ENCODE measurements at places on chromosomes 6 and 20. TPM values are rescaled to one million over a fixed set of nuclear protein-coding genes. Genes with fewer than 3 reads are reported as not detected.
A peak's percentile ranks its signal among the peaks of the same experiment; 100 is the strongest.

DNA sequence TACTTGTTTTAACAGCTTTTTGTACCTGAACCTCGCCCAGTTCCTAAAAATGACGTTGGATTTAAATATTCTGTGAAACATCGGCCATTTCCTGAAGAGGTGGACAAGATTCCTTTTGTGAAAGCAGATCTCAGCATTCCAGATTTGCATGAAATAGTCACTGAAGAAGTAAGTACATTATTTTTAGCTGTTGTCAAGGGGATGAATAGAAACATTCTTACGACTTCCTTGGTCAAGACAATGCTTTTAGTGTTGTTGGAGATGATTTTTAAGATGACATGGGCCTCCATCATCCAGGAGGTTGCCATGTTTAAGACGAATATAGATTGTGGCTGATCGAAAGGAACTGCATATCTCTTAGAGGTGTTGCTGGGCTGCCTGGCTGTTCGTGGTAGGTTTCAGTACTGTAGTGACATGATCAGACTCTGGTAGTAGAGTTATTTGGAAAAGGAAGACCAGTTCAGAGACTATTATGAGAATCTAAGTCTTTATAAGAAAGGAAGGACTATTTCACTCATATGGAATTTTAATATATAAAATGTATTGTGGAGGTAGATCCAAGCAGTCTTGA is 29.9 kb upstream of the ADIG start:
- no peak overlapping the region for H3K4me3 ChIP-seq
- H3K27me3 ChIP-seq, result no peaks in the 10 kb centered on the region
- no peak overlapping the region for H3K27ac ChIP-seq

DNA sequence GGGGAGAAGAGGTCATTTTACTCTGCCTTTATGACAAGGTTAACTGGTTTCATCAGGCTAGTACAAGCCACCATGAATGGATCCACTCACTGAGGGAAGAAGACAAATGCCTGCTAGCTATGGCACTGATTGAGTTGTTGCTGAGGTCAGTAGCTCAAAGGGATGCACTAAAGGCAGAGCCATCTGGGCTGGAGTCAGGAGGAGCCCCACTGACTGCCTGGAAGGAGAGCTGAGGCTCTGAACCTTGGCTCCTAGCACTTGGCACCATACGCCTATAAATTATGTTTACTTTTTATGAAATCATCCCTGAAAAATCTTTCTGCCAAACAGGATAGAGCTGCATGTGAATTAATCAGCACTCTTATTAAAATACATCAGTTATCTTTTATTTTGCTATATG is 104.6 kb downstream of the DTD1 start:
- H3K36me3 ChIP-seq, result no peaks in the 10 kb centered on the region
- H3K27me3 ChIP-seq, result no peaks in the 10 kb centered on the region

The SNTA1 gene
- 26.8 TPM for total RNA-seq

DNA sequence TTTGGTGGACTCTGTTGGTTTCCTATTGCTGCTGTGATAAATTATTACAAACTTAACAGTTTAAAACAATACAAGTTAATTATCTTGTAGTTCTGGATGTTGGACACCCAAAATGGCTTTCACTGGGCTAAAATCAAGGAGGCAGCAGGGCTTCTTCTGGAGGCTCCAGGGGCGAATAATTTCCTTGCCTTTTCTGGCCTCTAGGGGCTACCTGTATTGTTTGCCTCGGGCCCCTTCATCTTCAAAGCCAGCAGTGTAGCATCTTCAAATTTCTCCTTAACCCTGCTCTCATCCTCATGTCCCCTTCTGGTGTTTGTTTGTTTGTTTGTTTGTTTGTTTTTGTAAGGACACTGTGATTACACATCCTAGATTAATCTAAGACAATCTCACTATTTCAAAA is 60.5 kb upstream of the ANKEF1 start:
- DNase-seq, result no peak
- H3K27ac ChIP-seq, result no peak overlapping the region
- H3K4me1 ChIP-seq, result no peaks in the 10 kb centered on the region
- H3K36me3 ChIP-seq, result no peaks in the 10 kb centered on the region
- H3K27me3 ChIP-seq, result no peaks in the 10 kb centered on the region

The GPX5 gene
- not detected for total RNA-seq

GRCh38 chr6:20572288-20572687 is 38.0 kb downstream of the CDKAL1 start:
- no peaks in the 10 kb centered on the region for H3K27me3 ChIP-seq
- DNase-seq, result no peak
- H3K27ac ChIP-seq, result no peak overlapping the region
- H3K4me1 ChIP-seq, result no peaks in the 10 kb centered on the region
- H3K4me3 ChIP-seq, result no peak overlapping the region

GRCh38 chr6:65531533-65531932 is 175.5 kb downstream of the EYS start:
- H3K27me3 ChIP-seq, result no peaks in the 10 kb centered on the region
- no peak overlapping the region for H3K4me3 ChIP-seq
- H3K4me1 ChIP-seq, result no peaks in the 10 kb centered on the region
- no peaks in the 10 kb centered on the region for H3K36me3 ChIP-seq

DNA sequence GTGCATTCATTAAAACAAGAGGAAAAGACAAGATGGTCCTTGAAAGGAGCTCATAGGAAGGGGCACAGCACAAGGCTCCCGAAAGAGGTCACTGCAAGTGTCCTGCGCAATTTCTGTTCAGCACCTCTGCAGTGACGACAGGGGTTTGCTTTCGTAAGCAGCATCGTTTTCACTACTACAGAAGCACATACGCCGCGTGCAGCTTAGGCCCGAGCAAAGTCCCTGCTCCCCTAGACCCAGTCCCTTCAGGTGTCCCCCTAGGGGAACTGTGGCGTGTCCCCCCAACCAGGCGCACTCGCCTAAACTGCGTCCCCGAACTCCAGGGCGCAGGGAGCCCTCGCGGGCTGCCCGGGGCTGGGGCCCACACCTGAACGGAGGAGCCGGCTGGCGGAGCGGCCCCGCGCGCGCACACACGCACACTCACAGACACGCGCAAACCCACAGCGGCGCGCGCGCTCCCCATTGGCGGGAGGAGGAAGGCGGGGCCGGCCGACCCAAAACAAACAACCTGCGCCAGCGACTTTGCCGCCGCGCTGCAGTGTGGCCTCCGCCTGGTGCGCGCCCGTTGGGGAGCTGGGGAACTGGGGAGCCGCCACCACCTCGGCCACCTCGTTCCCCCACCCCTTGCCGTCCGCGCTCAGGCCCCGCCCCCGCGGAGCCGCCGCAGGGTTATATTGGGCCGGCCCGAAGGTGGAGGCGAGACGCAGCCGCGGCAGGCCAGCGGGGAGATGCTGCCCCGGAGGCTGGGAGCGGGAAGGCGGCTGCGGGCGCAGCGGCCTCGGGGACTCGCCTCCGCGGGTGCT is at the start of gene FOXQ1:
Gene FOXQ1 (plus strand): TSS at position 699 of the 803 bp plus-strand sequence. CDS start 607 bp downstream, outside the sequence.
- H3K27me3 ChIP-seq, result no peaks in the 10 kb centered on the region
- no peak for DNase-seq
- H3K27ac ChIP-seq, result no peak within 1 kb of the TSS
- H3K4me3 ChIP-seq, result peak within 1 kb of the TSS; percentile 3
- no peaks in the 10 kb centered on the region for H3K36me3 ChIP-seq

- DNase-seq, result no peak
- no peak overlapping the region for H3K27ac ChIP-seq
- H3K4me1 ChIP-seq, result no peaks in the 10 kb centered on the region
- no peaks in the 10 kb centered on the region for H3K36me3 ChIP-seq
- H3K4me3 ChIP-seq, result no peak overlapping the region
These were observed 29.2 kb downstream of the GOPC start for GRCh38 chr6:117573006-117573680.

The IP6K3 gene
- total RNA-seq, result 5.5 TPM

DNA sequence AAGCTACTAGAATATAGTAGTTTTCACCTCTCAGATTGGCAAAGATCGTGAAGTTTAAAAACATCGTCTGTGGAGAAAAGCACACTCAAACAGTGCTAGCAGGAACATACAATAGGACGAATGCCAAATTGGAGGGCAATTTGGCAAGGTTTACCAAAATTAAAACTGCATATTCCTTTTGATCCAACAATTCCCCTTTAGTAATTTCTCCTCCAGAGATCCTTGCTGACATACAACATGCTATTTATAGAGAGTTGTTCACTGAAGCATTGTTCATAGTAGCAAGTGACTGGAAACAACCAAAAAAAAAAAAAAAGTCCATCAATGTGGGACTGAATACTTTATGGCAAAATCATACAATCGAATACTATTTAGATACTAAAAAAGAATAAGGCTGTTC is 202.2 kb downstream of the ATXN1 start:
- no peaks in the 10 kb centered on the region for H3K36me3 ChIP-seq
- H3K27me3 ChIP-seq, result no peaks in the 10 kb centered on the region
- no peaks in the 10 kb centered on the region for H3K4me1 ChIP-seq
- H3K27ac ChIP-seq, result peak overlapping the region; percentile 48
- no peak for DNase-seq

The RIMS1 gene
- 0.88 TPM for total RNA-seq

The DLGAP4 gene
- 38.6 TPM for total RNA-seq

GRCh38 chr6:7153789-7154188 is 46.0 kb downstream of the RREB1 start:
- H3K4me1 ChIP-seq, result no peaks in the 10 kb centered on the region
- no peak overlapping the region for H3K27ac ChIP-seq
- no peaks in the 10 kb centered on the region for H3K27me3 ChIP-seq

The GINM1 gene
- total RNA-seq, result 69.1 TPM

The FOXC1 gene
- 1.8 TPM for total RNA-seq

DNA sequence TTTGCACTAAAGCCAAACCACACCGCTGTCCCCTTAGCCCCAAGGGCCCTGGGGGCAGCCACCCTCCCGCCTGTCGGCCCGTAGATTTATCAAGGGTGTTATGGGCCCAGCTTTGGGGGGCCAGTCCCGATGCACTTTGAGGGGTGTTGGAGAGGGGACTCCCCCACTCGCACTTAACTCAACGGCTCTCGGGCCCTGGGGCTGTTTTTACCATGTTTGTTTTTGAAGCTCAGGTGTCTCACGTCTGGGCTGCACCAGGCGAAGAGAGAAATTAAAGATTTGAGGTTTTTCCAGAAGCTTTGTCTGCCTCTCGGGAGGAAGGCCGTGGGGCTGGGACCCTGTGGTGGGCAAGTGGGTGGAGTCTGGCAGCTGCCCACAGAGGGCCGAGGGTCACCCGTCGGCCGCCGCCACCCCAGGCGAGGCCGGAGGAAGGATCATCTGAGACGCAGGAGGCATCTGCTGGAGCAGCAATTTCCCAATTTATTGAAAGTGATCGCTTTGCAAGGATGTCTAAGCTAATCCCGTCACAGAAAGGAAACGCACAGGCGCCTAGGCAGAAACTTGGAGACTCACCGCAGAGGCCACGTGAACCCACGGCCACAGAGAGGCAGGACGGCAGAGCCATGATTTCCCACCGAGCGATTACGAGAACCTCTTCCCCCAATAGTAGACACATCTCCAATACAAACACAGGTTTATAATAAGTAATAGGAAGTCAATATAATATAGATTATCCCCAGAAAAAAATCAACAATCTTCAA is 3.8 kb downstream of the SLC2A4RG start:
- H3K36me3 ChIP-seq, result no peaks in the 10 kb centered on the region
- no peak for DNase-seq
- no peak overlapping the region for H3K27ac ChIP-seq
- peaks cover 19% of the 10 kb centered on the region for H3K4me1 ChIP-seq

GRCh38 chr6:24472181-24472580 is 17.2 kb downstream of the GPLD1 start:
- no peak overlapping the region for H3K4me3 ChIP-seq
- H3K4me1 ChIP-seq, result no peaks in the 10 kb centered on the region
- no peak overlapping the region for H3K27ac ChIP-seq
- no peak for DNase-seq
- no peaks in the 10 kb centered on the region for H3K36me3 ChIP-seq

GRCh38 chr20:38673725-38674091 is 50.6 kb upstream of the SLC32A1 start:
- DNase-seq, result no peak
- H3K36me3 ChIP-seq, result no peaks in the 10 kb centered on the region
- no peak overlapping the region for H3K27ac ChIP-seq
- H3K27me3 ChIP-seq, result no peaks in the 10 kb centered on the region
- no peaks in the 10 kb centered on the region for H3K4me1 ChIP-seq
- H3K4me3 ChIP-seq, result peak overlapping the region; percentile 12

DNA sequence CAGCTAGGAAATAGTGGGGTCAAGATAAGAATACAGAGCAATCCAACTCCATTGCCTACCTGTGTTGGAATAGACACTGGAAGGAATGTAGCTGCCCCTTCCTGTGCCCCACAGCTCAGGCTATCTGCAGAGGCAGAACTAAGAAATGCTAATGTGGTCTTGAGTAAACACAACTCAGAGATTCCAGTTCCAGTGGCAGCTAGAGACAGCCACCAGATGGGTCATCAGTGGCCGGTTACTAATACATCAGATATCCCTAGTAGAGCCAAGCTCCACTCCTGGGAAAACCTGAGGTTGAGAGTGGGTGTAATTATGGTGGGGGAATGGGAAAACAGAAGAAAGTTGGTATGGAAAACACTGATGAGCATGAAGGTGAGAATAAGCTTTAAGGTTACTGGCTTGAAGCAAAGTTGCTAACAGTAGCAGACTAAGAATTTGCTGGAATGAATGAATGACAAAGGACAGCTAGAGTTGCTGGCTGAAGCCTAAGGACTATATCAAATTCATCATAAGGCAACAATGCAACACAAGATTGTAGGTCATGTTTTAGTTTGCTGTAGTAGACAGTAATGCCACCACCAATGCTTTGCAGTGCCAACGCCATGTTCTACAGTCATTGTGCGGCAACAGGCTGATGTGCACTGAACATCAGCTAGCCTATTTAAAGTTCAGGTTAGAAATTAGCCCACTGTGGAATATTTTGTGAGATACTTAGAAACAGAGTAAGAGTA is 28.3 kb upstream of the FAM83C start:
- H3K36me3 ChIP-seq, result no peaks in the 10 kb centered on the region
- no peaks in the 10 kb centered on the region for H3K4me1 ChIP-seq
- H3K27ac ChIP-seq, result peak overlapping the region; percentile 46
- DNase-seq, result no peak
- H3K27me3 ChIP-seq, result no peaks in the 10 kb centered on the region
- H3K4me3 ChIP-seq, result no peak overlapping the region

The MOG gene
- not detected for total RNA-seq

DNA sequence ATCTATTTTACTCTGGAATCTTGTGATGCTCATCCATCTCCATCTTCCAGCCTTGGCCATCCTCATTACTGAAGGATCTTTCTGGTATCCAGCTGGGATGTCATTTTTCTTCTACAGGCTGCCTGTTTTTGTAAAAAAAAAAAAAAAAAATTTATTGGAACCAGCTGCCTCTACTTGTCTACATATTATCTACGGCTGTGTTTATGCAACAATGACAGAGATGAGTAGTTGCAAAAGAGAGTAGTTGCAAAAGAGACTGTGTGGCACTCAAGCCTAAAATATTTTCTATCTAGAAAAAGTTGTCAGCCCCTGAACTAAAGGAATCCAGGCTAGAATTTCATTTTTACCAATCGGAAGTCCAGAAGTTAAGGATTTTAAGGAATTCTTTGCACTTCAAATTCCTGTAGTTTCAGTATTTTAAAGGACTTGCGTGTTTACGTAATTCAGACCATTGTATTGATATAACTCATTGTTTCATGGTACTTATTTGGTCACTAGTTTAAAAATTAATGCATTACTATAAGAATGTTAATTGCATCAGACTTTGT is 38.6 kb upstream of the PLCG1 start:
- no peaks in the 10 kb centered on the region for H3K4me1 ChIP-seq
- H3K27ac ChIP-seq, result no peak overlapping the region
- H3K36me3 ChIP-seq, result no peaks in the 10 kb centered on the region
- no peak for DNase-seq

The OOEP gene
- not detected for total RNA-seq

GRCh38 chr6:111626441-111626840 is 20.8 kb upstream of the TRAF3IP2 start:
- no peaks in the 10 kb centered on the region for H3K27me3 ChIP-seq
- no peaks in the 10 kb centered on the region for H3K4me1 ChIP-seq
- H3K4me3 ChIP-seq, result peak overlapping the region; percentile 7
- DNase-seq, result peak; percentile 57

GRCh38 chr6:33980176-33981175 is 165.4 kb downstream of the GRM4 start:
- no peaks in the 10 kb centered on the region for H3K36me3 ChIP-seq
- peak; percentile 2 for DNase-seq
- H3K4me3 ChIP-seq, result no peak overlapping the region
- H3K27ac ChIP-seq, result no peak overlapping the region

Data from uterus (tissue), 4 donors.